Esophagus mucosa (tissue), 1 donor: ENCODE measurements at places on chromosomes 7 and 10.
A peak's percentile ranks its signal among the peaks of the same experiment; 100 is the strongest.

GRCh38 chr10:88525371-88526069, 57.6 kb downstream of the RNLS start:
- no peak for ATAC-seq

- ATAC-seq = no peak
Measured at GRCh38 chr7:130777426-130777825, 43.4 kb upstream of the KLF14 start.

GRCh38 chr7:29548823-29549222, 14.8 kb upstream of the PRR15 start:
- ATAC-seq = no peak

- no peak for ATAC-seq
Measured at GRCh38 chr10:70295926-70296325, 12.1 kb upstream of the NPFFR1 start.

DNA sequence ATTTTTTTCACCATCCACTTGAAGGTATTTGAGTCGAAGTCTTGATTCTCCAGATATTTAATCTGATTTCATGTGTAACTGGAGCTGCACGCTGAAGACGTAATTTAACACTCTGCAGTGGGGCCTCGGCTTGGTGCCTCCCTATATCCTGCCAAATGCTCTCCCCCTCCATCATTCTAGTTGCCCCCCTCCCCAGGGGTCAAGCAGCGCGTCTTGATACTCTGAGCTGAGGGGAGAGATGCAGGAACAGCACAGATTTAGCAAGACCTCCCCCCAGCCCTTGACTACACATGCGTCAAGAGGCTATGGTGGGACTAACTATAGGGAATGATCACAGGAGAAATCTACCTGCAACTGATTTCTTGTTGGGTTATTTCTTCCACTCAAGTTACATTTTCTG, 85.8 kb downstream of the PRPF18 start:
- ATAC-seq = no peak

DNA sequence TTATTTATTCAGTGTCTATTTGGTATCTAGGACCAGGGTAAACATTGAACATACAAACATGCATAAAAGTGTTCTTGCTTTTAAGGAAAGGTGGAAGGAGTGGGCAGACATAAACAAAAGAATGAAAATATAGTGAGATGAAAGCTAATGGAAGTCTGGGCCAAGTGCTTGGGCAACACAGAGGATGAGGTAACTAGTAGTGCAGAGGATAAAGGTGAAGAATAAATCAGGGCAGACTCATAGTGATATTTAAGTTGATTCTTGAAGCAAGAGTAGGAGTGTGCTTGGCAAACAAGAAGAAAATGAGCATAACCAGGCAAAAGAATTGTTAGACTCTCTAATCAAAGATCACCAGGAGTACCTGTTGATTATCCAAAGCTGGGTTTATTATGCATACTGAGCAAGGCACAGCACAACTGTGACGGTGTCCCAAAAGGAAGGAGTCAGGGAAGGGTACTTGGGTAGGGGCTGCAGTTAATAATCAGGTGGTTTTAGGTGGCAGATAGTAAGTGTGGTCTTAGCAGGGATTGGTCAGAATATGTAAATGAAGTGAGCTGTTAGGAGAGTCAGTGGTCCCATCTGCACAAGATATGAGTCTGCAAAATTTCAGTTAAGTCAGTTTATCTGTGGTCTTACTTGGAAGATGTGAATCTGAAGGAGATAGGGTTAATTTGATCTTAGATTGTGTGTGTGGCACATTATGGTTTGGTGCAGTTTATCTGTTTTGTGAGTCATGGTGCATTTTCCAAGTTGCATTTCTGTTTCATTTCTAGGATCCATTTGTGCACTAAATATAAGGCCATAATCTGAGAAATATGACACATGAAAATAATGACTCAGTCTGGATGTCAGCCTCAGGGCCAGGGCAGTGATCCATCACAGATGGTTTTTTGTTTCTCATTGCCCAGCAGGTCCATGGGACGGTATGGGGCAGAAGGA, 30.6 kb upstream of the TAX1BP1 start:
- ATAC-seq = no peak

DNA sequence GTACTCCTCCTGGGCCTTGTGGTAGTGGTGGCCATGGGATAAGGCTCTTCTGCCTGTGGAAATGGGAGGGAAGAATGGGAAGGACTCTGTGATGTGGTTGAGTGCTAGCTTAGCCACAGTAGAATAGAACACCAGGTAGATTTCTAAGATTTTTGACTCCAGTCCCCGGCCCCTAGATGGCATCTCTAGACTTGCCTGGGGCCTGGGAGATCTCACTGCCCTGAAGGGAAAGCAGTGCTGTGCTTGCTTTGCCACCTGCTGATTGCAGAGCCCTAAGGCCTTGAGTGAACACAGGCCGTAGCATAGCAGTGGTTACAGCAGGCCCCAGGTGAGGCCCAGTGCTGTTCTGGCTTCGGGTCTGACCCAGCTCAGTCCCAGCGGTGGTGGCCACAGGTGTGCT, 252.0 kb downstream of the TCF7L2 start:
- no peak for ATAC-seq

- no peak for ATAC-seq
Measured at GRCh38 chr7:132218876-132219275, 357.4 kb downstream of the PLXNA4 start.

DNA sequence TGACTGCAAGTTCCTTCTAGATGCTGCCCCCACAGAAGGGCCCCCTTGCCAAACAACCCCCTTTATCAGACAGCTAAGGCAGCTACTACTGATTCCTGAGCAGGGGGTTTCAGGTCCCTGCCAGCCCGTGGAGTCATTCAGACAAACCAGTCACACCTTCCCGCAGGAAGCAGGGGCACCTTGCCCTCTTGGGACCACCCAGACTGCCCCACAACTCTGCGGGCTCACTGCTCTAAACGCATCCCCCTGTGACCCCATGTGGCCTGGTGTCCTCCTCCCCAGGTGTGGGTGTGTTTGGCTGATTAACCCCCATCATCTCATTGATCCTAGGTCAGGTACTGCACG, 298.9 kb downstream of the TCERG1L start:
- ATAC-seq = no peak

DNA sequence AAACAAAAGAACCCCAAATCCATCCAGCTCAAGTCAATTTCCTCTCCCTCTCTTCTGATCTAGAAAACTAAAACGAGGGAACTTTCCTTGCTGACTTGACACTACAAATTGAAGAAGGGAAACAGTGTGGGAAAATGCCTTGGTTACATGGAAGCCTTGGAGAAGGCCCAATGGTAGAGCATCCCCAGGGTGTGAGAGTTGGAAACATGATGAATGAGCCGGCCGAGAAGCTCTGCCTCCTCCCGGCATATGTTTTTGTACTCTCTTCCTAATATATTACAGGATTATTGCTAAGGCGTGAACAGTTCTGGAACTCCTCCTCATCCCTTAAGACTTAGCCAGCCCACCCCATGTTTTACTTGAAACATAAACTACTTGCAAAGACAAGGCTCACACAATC, 618.2 kb upstream of the MGMT start:
- no peak for ATAC-seq

- ATAC-seq = no peak
Measured at GRCh38 chr7:1253681-1254181, 21.1 kb downstream of the UNCX start.

DNA sequence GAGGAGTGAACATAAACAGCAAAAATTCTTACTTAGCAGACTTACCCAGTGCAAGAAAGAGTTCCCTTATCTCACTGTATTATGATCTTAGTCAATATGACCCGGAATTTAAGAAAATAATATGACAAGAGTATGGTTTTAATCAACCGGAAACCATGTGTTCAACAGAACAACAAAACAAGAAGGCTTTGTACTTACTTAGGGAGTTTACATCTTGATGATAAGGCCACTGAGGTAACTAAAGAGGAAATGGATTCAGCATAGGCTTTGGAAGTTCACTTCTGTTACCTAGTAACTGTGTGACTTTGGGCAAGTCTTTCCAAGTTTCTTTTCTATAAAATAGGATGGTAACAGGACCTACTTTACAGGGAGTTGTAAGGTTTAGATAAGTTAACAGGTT, 7.4 kb upstream of the FAS start:
- no peak for ATAC-seq

DNA sequence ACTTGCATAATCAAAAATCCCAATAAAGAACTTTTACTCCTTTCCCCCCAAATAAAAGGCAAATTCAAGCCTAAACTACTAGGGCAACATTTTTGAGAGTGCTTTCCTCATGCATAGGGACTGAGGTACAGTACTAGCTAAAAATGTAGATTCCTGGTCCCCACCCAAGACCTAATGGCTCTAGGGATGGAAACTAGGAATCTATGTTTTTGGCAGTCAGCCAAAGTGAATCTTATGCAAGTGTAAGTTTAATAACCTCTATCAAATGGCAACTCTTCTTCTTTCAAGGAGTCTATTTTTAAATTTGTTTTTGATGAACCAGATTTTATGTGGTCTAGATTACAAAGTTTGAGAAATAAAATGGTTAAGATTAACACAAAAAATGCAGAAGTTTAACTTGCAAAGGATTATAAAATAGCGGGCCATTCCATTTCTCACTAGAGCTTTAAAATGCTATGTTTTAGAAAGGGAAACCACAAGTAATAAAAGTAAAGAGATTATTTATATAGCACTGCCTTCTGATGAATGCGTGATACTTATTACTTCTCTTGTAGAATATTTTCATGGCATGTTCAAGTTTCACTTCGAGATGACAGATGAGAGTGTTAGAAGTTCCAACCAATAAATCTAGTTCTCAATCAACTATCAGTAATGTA, 70.4 kb upstream of the MDFIC start:
- no peak for ATAC-seq

DNA sequence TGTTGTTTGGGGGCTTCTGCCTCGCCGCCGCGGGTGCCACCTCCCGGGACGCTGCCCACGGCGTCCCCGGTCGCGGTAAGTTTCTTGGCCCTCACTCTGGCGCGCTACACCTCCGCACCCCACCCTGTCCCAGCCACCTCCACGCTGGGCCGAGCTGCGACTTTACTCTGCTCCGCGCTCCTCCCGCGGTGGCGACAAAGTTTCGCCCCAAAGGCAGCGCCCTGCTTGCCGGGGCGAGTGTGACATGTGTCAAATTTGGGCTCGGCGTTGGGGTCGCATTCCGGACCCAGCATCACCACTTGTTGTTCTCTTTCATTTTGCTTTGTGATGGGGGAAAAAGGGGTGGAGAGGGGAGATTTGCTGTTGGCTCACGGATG, 167.7 kb upstream of the PPP1R3A start:
- ATAC-seq = peak; percentile 14

- ATAC-seq = no peak
Measured at GRCh38 chr10:100004805-100005510, 4.8 kb downstream of the DNMBP start.

GRCh38 chr7:12601302-12601869, 30.9 kb downstream of the SCIN start:
- no peak for ATAC-seq

- ATAC-seq = no peak
Measured at GRCh38 chr7:114450431-114450830, 35.8 kb downstream of the FOXP2 start.

DNA sequence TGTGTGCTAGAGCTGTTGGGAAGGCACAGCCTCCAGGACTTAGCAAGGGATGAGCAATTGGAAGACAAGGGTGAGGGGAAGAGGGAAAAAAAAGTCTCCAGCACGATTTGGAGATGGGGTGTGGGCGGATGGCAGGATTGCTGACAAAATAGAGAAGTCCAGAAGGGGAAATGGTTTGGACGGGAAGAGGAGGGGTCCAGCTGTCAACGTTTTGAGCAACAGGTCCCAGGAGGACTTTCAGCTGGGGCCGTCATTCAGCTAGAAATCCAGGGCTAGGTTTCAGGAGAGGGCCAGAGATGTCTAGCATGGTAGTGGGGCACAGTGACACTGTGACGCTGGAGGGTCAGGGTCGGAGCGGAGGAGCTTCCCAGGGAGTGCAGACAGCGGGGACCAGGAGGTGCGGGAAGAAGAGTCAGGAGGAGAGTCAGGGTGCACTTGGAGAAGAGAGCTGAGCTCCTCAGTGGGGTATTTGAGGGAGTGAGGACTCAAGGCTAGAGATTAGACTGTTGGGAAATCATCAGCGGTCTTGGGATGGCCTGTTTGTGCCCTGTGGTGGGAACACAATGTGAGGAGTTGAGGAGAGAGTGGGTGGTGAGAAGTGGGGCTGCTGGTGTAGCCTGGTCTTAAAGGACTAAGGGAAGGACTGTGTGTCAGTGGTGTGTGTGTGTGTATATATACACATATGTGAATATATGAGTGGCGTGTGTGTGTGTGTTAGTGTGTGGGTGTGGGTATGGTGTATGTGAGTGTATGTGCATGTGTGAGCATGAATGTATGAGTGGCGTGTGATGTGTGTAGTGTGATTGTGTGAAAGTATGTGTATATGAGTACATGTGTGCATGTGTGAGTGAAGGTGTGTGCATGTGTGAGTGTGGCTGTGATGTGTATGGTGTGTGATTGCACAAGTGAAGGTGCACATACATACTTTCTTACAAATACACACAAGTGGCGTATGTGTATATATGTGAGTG, 3.8 kb downstream of the ZYX start:
- no peak for ATAC-seq

- ATAC-seq = no peak
Measured at GRCh38 chr10:6305401-6306321, 102.9 kb downstream of the PFKFB3 start.

DNA sequence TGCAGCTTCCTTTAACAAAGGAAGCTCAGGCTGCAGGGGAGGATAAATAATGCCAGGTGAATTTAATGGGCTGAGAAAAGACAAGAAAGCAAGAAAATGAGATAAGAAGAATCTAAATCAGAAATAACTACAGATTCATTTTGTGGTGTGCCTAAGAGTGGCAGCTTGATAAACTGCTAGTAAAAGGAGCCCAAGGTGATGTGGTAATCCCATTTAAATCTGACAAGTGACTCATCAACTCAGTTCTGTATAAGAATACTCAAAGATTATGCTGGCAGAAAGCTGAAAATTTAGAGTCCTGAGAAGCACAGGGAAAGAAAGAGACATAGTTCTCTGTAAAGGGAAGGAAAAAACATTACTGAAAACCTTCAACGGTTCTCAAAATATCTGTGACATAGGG, 109.4 kb upstream of the PDE1C start:
- ATAC-seq = no peak

GRCh38 chr7:49396229-49396628, 377.2 kb upstream of the VWC2 start:
- peak; percentile 95 for ATAC-seq

DNA sequence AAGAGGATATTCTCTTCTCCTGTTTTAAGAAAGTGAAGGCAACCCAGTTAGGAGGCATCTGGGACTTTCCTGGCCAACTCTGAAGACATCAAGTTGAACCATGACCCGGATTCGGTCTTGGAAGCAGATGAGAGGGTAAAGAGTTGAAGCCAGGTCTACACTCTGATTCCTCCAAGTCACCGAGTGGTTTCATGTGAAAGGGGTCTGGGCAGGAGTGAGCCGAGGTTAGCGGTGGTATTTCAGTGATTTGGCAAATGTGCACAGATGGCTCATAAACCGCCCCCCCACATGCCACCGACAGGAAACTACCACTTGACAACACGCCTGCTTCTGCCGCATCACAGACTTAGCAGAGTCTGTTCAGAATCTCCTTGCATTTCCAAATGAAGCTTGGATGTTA, 11.4 kb upstream of the REPIN1 start:
- no peak for ATAC-seq

GRCh38 chr10:132124201-132124920, 58.6 kb downstream of the JAKMIP3 start:
- no peak for ATAC-seq

GRCh38 chr10:29141761-29142160, 147.1 kb upstream of the LYZL1 start:
- ATAC-seq = no peak
